Activated naive CD4-positive, alpha-beta T cell treated with anti-CD3 and anti-CD28 coated beads for 36 hours (primary cell): ENCODE measurements at places on chromosomes 12 and 14. TPM values are rescaled to one million over a fixed set of nuclear protein-coding genes. Genes with fewer than 3 reads are reported as not detected.

- peaks cover 3% of the 10 kb centered on the region for H3K27me3 ChIP-seq
- H3K36me3 ChIP-seq, result no peaks in the 10 kb centered on the region
- DNase-seq, result no peak
- no peak overlapping the region for H3K4me3 ChIP-seq
- no peaks in the 10 kb centered on the region for H3K4me1 ChIP-seq
- no peak overlapping the region for H3K27ac ChIP-seq
Measured at GRCh38 chr14:57632649-57633048, 139.0 kb upstream of the CCDC198 start.

DNA sequence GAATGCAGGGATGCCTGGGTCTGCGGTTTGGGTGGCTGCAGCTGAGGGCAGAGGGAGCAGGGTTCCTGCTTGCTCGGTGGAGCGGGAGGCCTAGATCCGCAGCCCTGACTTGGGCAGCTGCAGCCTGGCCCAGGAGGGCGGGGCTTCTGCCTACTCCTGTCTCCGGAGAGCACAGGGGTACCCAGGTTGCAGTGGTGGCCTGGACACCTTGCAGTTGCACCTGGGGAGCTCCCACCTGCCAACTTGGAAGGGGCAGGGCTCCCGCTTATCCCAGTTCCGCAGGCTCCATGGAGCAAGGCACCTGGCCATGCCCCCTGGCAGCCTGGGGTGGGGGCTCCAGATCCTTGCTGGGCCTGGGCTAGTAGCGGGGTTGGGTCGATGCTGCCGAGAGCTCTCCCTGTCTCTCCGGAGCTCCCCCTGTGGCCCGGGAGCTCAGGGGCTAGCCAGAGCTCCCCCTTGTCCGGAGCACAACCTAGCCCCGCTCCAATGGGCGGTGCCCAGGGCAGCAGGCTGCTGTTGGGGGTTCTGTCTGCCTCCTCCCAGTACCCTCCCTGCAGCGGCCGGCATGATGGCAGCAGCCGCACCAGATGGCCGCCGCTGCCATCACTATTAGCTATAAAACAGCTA lies 136.4 kb downstream of the PTPRR start:
- no peaks in the 10 kb centered on the region for H3K36me3 ChIP-seq
- H3K27me3 ChIP-seq, result peaks cover 5% of the 10 kb centered on the region
- DNase-seq, result no peak
- H3K4me3 ChIP-seq, result no peak overlapping the region
- no peaks in the 10 kb centered on the region for H3K4me1 ChIP-seq

- no peaks in the 10 kb centered on the region for H3K27me3 ChIP-seq
- no peak overlapping the region for H3K27ac ChIP-seq
- H3K4me1 ChIP-seq, result no peaks in the 10 kb centered on the region
- no peak for DNase-seq
- no peaks in the 10 kb centered on the region for H3K36me3 ChIP-seq
Measured at GRCh38 chr12:20865873-20866272, 55.4 kb downstream of the SLCO1B3 start.

DNA sequence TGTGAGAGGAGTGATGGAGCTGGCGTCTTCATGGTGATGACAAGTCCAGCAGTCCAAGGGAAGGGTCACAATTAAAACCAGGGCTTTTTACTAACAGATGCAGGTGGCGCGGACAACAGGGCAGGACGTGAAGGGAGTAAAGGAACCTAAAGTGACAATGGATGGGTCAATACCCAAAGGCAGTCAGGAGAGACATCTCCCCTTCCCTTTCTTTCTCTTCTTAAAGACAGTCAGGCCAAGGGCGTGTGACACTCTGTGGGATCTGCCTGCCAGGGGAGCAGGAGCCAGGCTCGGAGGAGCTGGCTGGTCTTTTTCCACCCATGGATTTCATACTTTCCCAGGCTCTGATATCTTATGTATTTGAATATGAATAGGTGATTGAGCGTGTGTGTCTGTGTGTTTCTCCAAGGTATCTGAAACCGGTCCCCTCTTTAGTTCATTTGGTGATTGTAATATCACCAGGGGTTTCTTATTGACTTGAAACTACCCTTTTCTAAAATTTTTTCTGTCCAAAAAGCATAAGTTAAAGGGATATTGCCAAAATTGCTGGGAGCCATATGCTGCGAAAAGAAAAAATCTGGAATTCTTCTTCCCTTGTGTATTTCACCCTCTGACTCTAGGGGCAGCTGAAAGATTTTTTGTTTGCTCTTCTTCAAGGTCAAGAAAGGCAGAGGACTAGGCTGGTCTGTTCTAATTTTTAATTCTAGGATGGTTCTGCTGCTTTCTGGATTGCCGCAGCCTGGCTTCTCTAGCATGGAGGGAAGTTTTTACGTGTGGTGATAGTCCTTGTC lies 61.8 kb downstream of the FBXL14 start:
- DNase-seq, result no peak
- H3K27ac ChIP-seq, result no peak overlapping the region
- H3K4me3 ChIP-seq, result peak overlapping the region; percentile 63
- H3K4me1 ChIP-seq, result peaks cover 33% of the 10 kb centered on the region
- no peaks in the 10 kb centered on the region for H3K36me3 ChIP-seq
- H3K27me3 ChIP-seq, result peaks cover 65% of the 10 kb centered on the region

DNA sequence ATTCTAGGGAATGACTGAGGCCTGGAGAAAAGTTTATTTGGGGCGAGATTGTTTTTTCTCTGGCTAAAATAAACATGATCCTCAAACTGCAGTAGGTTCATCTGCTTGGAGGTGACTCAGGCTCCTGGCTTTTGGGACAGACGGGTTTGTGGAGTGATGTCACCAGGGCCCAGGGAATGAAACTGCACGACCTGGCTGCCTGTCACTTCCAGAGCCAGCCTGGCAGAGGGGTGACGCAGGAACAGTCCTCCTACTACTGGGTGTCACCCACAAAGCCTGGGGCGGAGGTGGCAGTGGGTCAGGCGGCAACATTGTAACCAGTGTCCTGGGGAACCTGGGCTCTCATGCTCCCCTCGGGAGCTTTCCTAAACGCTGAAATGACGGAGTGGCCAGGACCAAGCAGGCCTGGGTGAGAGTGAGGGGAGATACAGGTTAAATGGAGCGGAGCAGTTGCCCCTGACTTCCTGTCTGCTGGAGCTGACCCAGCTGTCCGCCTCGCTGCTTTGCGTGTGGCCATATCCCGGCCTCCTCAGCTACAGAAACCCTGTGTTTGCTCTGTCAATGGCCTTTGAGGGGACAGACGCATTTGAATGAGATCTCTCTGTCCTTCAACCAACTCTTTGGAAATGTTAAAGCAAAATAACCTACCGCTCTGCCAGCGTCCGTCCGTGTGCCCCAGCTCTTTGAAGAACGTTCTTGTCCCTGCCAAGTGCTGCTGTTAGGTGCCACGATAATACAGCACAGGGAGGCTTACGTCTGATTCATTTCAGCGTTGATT lies 6.5 kb downstream of the HIP1R start:
- DNase-seq, result no peak
- peaks cover 17% of the 10 kb centered on the region for H3K4me1 ChIP-seq
- no peaks in the 10 kb centered on the region for H3K36me3 ChIP-seq

DNA sequence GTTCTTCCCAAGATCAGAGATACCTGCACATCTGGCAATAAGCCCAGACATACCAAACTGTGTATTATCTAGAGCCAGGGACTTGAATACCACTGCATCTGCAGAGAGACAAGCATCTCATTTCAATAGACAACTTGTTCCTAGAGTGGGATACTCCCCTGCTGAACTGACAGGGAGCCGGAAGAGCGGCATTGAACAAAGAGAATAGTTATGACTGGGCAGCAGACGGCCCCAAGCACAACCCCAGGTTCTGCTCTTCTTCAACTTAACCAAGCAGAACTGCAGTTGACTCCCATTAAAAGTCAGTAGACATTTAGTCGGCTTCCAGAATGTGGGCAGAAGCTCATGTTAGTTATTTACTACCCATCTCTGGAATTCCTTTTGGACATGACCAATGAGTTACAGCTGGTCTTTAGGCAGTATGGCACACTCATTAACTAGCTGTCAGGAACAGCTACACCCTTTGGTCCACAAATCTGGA lies 112.9 kb downstream of the HMGA2 start:
- no peak for DNase-seq
- no peak overlapping the region for H3K27ac ChIP-seq
- H3K4me3 ChIP-seq, result no peak overlapping the region
- H3K27me3 ChIP-seq, result peaks cover 18% of the 10 kb centered on the region

DNA sequence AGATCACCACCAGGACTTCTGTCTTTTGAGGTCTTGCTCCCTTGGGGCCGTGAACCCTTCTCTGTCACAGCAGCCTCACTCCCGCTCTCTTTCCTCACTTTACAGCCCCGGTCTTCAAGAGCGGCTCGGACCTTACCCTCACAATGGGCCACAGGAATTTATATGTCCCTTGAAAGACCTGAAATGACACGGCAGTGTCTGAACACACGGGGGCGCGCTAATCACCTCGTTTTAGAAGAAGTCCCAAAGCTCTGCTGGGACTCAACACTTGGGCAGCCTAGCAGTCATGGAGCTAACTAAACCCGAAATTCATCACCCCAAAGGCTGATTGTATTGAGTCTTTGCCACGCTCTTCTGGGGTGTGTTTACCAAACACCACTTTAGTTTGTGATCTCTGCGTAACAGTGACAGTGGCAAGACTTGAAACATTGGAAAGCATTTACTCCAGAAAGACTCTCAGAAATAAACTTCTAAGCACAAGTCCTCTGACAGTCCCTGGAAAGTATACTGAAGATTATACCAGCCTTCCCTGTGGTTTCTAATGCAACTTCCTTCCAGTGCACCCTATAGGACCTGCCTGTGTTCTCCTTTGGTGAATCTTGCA lies 29.0 kb downstream of the SERPINA11 start:
- no peak overlapping the region for H3K4me3 ChIP-seq
- H3K27me3 ChIP-seq, result peaks cover 25% of the 10 kb centered on the region
- DNase-seq, result peak; percentile 79

DNA sequence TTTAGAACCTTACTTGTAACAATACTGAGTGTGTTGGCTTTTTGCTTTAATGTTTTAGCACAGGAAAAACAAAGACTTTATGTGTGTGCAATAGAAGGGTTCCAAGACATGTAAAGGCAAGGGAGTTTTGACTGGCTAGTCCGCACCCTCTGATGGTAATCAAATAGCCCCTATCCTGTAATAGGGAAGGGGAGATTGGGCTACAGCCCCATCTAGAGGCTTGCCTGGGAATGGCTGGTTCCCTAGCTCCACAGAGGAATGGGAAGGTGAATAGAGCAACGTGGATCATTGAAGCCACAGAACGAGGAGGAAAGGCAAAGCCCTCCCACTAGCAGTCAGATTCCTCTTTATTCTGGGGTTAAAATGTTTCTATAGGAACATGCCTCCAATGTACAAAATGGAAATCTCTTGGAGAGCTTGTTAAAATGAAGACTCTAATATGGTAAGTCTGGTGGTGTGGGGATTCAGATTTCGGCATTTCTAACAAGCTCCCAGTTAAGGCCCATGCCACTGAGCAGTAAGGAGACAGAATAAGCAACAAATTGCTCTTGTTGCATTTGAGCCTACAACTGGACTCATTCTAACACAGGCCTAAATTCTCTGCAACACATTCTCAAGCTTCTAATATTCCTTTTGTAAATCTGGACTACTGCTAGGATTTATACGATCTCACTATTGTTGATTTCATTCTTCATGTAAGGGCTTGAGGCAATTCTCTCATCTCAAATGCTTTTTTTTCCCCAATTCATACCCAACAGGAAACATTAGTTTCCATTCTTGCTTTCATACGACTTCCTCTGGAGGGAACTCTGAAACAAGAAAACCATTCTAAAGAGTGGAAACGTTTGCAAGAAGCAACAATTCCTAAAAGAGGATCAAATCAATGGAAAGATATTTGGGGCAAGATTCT lies 57.1 kb downstream of the NIN start:
- no peak overlapping the region for H3K4me3 ChIP-seq
- H3K27ac ChIP-seq, result no peak overlapping the region
- DNase-seq, result peak; percentile 61
- no peaks in the 10 kb centered on the region for H3K27me3 ChIP-seq

- H3K4me1 ChIP-seq, result peaks cover 38% of the 10 kb centered on the region
- H3K27me3 ChIP-seq, result no peaks in the 10 kb centered on the region
- H3K27ac ChIP-seq, result no peak overlapping the region
- no peak for DNase-seq
Measured at GRCh38 chr12:12432364-12432763, 75.5 kb downstream of the BORCS5 start.

GRCh38 chr12:110365489-110366320 lies 37.8 kb downstream of the ANAPC7 start:
- H3K36me3 ChIP-seq, result no peaks in the 10 kb centered on the region
- H3K27ac ChIP-seq, result no peak overlapping the region
- no peaks in the 10 kb centered on the region for H3K4me1 ChIP-seq
- H3K4me3 ChIP-seq, result no peak overlapping the region
- no peak for DNase-seq

GRCh38 chr12:78483767-78484315 lies 380.7 kb upstream of the SYT1 start:
- no peak for DNase-seq
- no peaks in the 10 kb centered on the region for H3K4me1 ChIP-seq
- no peak overlapping the region for H3K4me3 ChIP-seq

- H3K27ac ChIP-seq, result no peak overlapping the region
- H3K27me3 ChIP-seq, result no peaks in the 10 kb centered on the region
- no peak overlapping the region for H3K4me3 ChIP-seq
- DNase-seq, result no peak
- no peaks in the 10 kb centered on the region for H3K4me1 ChIP-seq
Measured at GRCh38 chr14:83709116-83709515, 1820.8 kb upstream of the FLRT2 start.

- no peaks in the 10 kb centered on the region for H3K36me3 ChIP-seq
- no peaks in the 10 kb centered on the region for H3K4me1 ChIP-seq
Measured at GRCh38 chr12:41866878-41867430, 277.7 kb downstream of the GXYLT1 start.

- peaks cover 7% of the 10 kb centered on the region for H3K27me3 ChIP-seq
- no peak overlapping the region for H3K27ac ChIP-seq
- no peaks in the 10 kb centered on the region for H3K4me1 ChIP-seq
- H3K4me3 ChIP-seq, result no peak overlapping the region
- DNase-seq, result no peak
Measured at GRCh38 chr14:54503486-54503885, 6.2 kb upstream of the CGRRF1 start.

- peaks cover 30% of the 10 kb centered on the region for H3K27me3 ChIP-seq
- H3K27ac ChIP-seq, result no peak overlapping the region
- H3K4me3 ChIP-seq, result no peak overlapping the region
- H3K36me3 ChIP-seq, result no peaks in the 10 kb centered on the region
- DNase-seq, result no peak
- H3K4me1 ChIP-seq, result peaks cover 10% of the 10 kb centered on the region
Measured at GRCh38 chr14:106877517-106877916, 1351.1 kb downstream of the TMEM121 start.

The FGF6 gene
- not detected for total RNA-seq

The GLT8D2 gene
- total RNA-seq, result not detected

The SMCO2 gene
- 0.19 TPM for total RNA-seq

The PAPLN gene
- total RNA-seq, result 1.0 TPM

The MEG3 gene
- not detected for total RNA-seq
